ENCODE measurements at places on chromosomes 4 and X. TPM values are rescaled to one million over a fixed set of nuclear protein-coding genes. Genes with fewer than 3 reads are reported as not detected.

POLA1 gene
- 3.4 TPM for total RNA-seq

GUCY2F gene
- total RNA-seq = not detected

SSX4 gene
- not detected for total RNA-seq

VCX gene
- 0.11 TPM for total RNA-seq

PORCN gene
- total RNA-seq = 38.1 TPM

All from hair follicular keratinocyte (primary cell).